Activated CD8-positive, alpha-beta memory T cell treated with anti-CD3 and anti-CD28 coated beads, Interleukin-2, amount 50 U/mL, for 4 hours (primary cell): ENCODE measurements at places on chromosomes 16 and 17.

- DNase-seq = no peak
Observed at GRCh38 chr17:81252326-81252986, 13.3 kb downstream of the NDUFAF8 start.

DNA sequence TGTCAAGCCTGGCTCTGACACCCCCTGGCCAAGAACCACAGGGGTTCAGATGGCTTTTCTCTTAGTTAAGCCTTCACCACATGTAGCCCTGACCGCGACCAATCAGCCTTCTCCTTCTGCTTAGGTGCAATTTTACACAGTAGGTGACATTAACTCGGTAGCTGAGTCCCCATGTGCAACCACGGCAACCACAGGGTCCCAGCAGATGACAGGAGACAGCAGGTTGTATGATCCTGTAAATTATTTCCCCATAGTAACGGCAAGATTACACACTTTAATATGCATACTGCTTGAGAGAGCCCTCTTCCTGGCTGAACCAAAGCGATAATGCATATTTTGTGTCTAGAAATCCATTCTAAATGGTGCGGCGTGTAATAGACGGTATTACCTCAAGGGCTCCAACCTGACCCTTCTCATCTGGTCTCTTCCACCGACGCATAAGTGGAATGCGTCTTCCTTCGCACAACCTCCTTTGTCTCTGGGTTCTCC, 458.7 kb upstream of the ZFHX3 start:
- DNase-seq = no peak

DNA sequence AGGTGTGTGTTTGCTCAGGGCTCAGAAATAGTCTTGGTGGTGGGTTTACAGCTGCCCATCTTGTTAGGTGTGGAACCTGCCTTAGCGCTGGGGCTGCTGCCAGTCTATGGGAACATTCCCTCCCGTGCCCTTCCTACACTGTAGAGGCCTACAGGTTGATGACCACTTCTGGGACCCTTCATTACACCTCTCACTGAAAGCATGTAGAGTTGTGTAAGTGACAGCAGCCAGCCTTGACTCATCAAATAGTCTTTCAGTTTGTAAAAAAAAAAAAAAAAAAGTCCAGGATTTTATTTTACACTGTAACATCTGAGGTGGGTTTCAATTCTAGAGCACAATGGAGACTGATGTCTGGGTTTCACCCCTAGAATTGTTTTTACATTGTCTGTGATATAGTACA, 193.9 kb downstream of the SPECC1 start:
- DNase-seq = no peak

GRCh38 chr17:81035521-81036196, 708 bp downstream of the BAIAP2 start:
- DNase-seq = no peak

- DNase-seq = no peak
Observed at GRCh38 chr17:7391307-7391706, 3.0 kb downstream of the PLSCR3 start.

GRCh38 chr17:10757647-10758046, 27.8 kb upstream of the TMEM220 start:
- DNase-seq = no peak

DNA sequence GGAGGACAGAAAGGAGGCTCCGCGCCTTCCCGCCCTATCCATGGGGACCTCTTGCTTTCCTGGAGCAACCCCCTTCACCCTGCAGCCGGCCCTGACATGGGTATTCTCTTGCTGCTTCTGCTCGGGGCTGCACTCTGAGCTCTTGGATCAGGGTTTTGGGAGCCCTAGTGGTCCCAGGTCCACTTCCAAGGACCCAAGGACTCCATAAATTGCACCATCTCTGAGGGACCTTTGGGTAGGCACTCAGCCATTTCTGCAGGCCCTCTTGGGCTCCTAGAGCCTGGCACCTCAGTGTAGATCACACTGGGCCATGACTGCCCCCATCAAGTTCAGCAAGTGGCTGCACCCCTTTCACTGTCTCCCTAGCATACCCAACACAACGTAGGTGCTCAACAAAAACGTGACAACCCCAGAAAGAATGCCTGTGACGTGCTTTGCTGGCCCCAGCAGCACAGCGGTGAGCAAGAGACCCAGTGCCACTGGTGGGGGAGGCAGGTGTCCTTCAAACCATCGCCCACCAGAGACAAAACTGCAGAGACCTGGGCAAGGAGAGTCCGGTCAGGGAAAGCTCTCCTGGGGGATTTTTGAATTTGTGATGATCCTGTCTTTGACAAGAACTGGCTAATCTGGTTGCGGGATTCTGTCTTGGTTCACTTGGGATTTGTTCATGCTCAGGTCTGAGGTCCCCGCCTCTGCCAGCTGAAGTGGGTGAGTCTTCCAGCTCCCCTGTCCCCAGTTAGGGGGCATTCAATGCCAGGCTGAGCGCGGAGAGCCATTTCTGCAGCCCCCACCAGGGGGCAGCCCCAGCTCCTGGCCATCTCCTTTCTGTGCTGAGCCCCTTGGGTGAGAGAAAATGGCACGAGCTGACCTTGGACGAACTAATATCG, 2.5 kb upstream of the RAB11FIP4 start:
- DNase-seq = peak; percentile 55

- DNase-seq = no peak
Observed at GRCh38 chr17:75927286-75927922, 13.4 kb downstream of the FBF1 start.

- no peak for DNase-seq
Observed at GRCh38 chr16:69057400-69058378, 47.8 kb upstream of the HAS3 start.

- peak; percentile 71 for DNase-seq
Observed at GRCh38 chr17:42112552-42113176, at the start of gene DHX58. Gene DHX58, minus strand, starts transcription at chr17:42112714. Its CDS starts 822 bp downstream, at chr17:42111892.

DNA sequence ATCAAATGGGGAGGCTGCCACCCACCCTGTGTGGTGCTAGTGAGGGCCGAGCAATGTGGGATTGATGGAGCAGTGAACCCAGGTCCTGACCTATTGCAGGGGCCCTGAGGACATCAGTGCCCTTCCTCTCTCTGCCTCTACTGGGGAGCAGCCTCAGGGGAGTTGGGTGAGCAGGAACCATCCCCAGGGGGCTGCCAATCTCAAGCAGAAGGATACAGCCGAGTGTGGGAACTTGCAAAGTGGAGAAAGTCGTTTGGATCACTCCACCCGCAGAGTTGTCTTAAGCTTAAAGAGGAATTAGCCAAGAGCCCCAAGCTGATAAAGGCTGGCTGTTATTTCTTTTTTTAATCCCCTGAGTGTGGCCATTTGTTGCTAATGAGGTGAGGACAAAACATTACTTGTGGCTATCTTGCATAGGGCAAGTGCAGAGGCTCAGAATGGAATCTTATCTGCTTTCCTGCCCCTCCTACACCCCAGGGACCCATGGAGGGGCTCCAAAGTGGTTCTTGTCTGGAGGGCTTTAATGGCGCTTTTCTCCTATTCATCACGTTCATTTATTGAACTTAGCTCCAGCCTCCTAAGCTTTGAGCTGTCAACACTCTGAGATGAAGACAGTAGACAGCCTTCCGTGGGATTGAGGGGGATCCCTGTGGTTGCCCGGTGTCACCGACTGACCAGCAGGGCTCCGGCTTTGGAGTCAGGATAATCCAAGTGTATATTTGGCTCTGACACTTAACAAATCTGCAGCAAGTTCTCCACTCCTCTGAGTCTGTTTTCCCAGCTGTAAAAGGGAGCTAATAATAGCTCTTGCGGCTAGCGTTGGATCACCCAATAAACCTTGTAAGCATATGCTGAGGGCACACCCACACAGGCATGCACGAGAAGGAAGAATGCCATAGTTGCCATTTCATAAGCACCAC, 45.1 kb downstream of the MYH11 start:
- no peak for DNase-seq

DNA sequence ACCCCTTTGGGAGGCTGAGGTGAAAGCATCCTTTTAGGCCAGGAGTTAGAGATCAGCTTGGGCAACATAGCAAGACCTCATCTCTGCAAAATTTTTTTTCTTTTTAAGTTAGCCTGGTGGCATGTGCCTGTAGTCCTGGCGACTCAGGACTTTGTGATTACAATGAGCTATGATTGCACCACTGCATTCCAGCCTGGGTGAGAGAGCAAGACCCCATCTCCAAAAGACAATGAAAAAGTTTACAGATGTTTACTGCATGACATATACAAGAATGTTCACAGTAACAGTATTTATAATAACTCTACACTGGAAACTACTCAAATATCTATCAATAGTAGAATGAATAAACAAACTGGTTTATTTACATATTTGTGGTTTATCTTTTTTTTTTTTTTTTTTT, 33.1 kb upstream of the CCL22 start:
- DNase-seq = no peak

GRCh38 chr16:65372171-65372570, 250.3 kb upstream of the CDH11 start:
- no peak for DNase-seq

GRCh38 chr16:27588057-27588456, 38.1 kb downstream of the KATNIP start:
- no peak for DNase-seq

GRCh38 chr17:76667491-76667755, 23.9 kb upstream of the ST6GALNAC1 start:
- DNase-seq = no peak

GRCh38 chr16:14309906-14310305, 238.8 kb downstream of the MRTFB start:
- DNase-seq = no peak

- DNase-seq = no peak
Observed at GRCh38 chr16:46813611-46814010, 17.4 kb downstream of the C16orf87 start.

DNA sequence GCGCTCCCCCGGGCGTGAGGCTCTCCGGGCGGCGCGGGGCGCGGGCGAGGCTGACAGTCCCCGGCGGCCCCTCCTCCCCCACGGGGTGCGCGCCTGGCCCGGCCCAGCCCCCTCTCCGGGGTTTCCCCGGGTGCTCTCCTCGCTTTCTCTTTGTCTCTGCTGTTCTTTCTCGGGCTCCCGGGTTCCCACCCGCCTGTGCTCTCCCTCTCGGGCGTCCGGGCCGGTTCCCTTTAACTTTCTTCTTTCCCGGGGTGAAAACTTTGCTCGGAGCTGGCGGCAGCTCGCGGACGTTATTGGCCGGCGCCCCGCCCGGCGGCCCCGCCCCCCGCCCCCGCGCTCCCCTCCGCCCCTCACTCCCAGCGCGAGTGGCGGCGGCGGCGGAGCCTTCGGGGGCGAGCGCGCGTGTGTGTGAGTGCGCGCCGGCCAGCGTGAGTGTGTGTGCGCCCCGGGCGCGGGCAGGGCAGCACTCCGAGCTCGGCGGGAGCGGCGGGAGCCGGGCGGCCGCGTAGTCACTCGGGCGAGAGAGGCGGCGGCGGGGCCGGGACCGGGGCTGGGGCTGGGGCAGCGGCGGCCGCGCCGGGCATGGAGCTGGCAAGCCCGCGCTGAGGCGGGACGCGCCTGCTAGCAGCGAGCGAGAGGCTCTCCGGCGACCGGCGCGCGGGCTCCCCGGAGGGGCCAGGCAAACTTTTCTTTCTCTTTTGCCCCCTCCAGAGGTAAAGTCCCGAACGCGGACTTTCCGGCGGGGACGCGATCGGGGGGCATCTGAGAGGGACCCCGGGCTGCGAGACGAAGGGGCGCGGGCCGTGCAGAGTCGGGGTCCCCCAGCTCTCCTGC, at the start of gene NTN1:
Gene NTN1 (plus strand): TSS at position 353 of the 834 bp plus-strand sequence. CDS start 864 bp downstream, outside the sequence.
- peak; percentile 67 for DNase-seq

- DNase-seq = no peak
Observed at GRCh38 chr17:8985054-8985701, 19.7 kb upstream of the PIK3R5 start.
